NCI-H226 (cell line): ENCODE measurements at places on chromosomes 11 and 22.
A peak's percentile ranks its signal among the peaks of the same experiment; 100 is the strongest.

DNA sequence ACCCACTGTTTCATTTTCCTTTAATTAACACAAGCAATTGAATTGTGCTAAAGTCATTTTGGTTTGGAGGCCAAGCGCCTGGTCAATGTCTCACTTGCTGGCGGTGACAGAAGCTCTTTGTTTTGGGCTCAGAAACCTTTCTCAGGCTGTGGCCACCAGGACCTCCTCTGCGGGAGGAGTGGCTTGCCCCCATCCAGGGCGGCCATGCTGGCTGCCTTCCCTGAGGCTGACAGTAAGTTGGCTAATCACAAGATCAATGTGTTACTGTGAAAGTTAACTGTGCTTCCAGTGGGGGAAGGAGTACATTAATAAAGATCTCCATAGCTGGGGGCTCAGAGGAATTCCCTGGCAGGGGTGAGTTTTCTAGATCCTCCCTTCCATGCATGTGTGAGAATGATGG is 1074.5 kb downstream of the NTM start:
- no peak for DNase-seq

GRCh38 chr22:19852177-19852781 is 2.4 kb downstream of the GNB1L start:
- no peak for DNase-seq

GRCh38 chr22:37260155-37260795 is 16.2 kb upstream of the RAC2 start:
- no peak for DNase-seq

- DNase-seq = peak; percentile 29
Measured at GRCh38 chr22:39170825-39171622, 18.5 kb upstream of the CBX7 start.

DNA sequence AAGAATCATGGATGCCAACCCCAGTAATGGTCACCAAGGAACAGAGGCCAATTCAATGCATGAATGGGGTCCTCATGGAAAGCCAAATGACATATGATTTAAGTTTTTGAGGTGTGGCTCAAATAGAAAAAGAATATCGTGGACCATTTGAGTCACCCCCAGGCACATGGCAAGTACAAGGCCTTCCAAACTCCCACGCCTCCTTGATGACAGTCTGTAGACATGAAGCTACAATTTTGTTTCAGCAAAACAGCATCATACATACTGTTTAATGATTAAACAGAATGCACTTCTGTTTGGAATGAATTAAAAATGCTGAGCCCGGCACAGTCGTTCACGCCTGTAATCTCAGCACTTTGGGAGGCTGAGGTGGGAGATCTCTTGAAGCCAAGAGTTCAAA is 7.4 kb downstream of the FADD start:
- DNase-seq = no peak

- no peak for DNase-seq
Measured at GRCh38 chr11:33630936-33631748, 69.5 kb downstream of the C11orf91 start.

DNA sequence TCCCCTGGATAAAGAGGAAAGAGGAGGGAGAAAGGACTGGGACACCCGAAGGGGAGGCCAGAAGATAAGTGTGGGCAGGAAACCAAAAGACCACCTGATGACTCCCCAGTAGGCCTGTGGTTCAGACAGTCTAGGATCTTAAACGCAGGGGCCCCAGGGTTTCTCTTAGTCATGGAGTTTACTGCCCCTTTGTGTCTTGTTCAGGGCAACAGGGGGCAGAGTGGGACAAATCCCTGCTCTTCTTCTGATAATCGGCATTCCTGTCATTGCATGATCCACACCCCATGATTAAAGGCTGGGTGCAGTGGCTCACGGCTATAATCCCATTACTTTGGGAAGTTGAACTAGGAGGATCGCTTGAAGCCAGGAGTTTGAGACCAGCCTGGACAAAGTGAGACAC is 4.7 kb upstream of the TMPRSS13 start:
- no peak for DNase-seq

DNA sequence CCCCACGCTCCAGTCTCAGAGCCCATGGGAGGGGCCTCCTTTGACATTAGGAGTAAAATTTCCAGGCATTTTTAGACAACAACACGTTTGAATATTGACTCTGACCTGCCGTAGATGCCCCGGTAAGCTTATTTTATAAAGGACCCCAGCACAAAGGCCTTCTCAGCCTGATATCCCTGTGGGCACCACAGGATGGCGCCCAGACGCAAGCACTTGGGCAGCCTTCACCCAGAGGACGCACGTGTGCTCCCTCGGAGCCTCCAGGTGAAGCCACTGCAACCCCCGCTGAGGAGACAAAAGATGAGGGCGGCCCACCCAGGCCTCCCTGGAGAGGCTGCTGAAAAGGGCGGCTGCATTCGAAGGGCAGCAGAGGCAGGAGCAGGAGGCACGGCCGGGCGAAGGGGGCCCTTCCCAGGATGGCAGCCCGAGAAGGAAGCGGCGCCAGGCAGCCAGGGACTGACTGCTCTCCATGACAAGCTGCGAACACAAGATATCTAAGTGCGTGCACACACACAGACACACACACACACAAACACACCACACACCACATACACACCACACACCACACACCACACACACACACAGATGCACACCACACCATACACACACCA is 15.2 kb upstream of the TH start:
- DNase-seq = no peak

- DNase-seq = no peak
Measured at GRCh38 chr22:21694795-21695429, 29.1 kb downstream of the PPIL2 start.

DNA sequence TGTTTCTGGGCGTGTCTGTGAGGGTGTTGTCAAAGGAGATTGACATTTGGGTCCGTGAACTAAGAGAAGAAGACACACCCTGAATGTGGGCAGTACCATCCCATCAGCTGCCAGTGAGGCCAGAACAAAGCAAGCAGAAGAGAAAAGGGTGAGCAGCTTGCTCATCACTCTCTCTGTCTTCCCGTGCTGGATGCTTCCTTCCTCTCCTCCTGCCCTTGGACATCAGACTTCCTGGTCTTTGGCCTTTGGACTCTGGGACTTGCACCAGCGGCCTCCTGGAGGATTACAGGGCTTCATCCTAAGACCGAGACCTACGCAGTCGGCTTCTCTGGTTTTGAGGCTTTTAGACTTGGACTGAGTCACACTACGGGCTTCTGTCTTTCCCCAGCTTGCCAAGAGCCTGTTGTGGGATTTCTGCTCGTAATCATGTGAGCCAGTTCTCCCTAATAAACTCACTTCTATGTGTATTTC is 18.8 kb downstream of the APOL2 start:
- DNase-seq = no peak

DNA sequence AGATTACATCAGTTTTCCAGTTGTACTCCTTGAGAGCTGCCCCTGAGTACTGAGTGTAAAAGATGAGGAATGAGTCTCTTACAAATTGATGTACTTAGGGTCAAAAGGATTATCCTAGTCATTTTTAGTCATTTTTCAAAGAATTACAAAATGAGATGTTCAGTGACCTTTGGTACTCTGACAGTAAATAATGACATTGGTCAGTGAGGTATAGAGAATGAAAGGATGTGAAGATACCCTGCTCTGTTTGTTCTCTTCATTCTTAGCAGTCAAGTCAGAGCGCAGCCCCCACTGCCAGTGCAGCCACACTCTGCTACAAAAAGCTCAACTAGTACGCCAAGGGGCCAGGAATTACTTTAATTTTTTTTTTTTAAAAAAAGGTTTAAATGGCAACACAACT is 4.1 kb upstream of the ESAM start:
- DNase-seq = no peak

DNA sequence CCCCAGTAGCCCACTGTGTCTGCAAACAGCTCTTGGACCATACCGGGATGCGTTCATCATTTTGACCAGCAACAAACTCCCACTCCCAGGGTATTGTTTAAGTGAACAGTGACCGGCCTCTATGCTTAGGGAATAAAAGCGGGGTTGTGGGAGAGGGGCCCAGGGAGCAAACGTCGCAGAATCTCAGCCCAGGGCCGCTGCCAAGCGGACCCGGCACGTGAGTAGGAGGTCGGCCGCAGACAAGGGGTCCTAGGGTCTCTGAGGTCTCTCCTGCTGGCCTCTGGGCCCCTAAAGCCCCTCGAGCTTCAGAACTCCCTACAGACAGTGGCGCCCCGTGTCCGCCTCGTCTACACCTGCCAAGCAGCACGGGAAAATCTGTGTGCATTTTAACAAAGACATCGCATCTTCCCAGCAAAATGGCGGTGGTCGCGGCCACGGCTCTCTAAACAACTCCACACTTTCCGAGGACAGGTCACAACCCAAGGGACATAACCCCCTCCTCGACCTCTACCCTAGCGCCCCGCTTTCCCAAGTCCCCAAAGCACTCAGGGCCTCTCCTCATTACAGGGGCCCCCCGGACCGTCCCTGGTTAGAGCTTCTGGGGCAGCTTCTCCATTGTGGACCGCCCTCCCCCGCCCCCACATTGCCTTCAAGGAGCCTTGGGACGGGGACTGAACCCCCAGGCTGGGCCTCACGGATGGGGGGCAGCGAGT is 3.9 kb upstream of the GCAT start:
- no peak for DNase-seq

- no peak for DNase-seq
Measured at GRCh38 chr22:19936513-19936912, 5.1 kb upstream of the COMT start.

GRCh38 chr11:130381317-130381716 is 47.1 kb downstream of the ADAMTS8 start:
- DNase-seq = no peak

- DNase-seq = peak; percentile 72
Measured at GRCh38 chr11:3340025-3340424, 38.9 kb downstream of the ZNF195 start.

- peak; percentile 94 for DNase-seq
Measured at GRCh38 chr11:34302046-34302921, 55.5 kb downstream of the ABTB2 start.

- no peak for DNase-seq
Measured at GRCh38 chr22:31179345-31179744, 19.4 kb downstream of the RNF185 start.

- no peak for DNase-seq
Measured at GRCh38 chr11:45885921-45886721, 670 bp downstream of the MAPK8IP1 start.

DNA sequence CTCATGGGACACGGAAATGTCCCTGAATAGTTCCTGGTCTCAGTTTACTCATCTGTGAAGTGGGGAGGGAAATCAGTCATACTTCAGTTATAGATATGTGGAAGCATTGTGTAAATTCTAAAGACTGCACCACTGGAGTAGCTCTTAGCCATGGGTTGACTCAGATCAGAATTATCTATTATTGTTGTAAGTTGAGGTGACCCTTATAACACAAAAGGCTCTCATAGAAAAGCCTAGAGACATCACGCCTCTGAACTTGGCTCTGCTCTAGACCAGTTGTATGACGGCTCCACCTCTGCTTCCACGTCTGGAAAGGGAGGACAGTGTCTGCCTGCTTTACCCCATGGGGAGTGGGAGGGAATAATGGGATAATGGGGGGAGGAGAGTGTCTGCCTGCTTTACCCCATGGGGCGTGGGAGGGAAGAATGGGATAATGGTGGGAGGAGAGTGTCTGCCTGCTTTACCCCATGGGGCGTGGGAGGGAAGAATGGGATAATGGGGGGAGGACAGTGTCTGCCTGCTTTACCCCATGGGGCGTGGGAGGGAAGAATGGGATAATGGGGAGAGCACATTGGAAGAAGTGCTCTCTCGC is 98.2 kb downstream of the AMOTL1 start:
- DNase-seq = no peak

- DNase-seq = no peak
Measured at GRCh38 chr11:130940706-130941105, 24.4 kb upstream of the SNX19 start.

- DNase-seq = no peak
Measured at GRCh38 chr11:119149018-119149785, at the start of gene ABCG4. ABCG4 (plus strand) TSS chr11:119149052; CDS start chr11:119149966, 914 bp downstream.

DNA sequence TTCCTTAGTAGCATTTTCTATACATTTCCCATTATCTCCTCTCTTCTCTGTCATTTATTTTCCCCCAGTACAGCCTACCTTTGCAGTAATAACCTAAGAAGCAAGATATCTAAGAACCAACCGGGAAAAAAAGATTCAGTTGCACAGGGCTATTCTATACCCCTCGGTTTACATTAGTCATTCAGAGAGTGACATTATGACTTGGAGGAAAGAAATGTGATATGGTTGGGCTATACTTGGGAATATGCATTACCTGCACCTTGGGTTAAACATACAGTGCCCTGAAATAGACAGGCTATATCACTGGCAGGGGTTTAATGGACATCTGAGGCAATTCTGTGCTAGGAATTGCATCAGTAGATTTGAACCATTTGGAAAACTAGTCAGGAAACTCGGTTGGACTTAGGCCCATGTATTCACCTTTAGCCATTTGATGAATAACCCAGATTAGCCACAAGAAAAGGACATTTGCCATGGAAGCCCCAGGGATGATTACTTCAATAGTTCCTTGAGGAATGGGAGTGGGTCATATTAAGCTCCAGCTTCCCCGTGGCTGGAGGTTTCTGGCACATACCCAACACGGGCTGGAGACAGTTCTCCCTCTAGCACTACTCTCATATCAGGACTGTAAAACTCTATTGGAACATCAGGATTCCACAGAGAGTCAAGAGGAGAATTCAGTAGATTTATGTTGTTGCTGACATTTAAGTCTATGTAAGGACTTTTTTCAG is 973.2 kb downstream of the NTM start:
- no peak for DNase-seq

- DNase-seq = no peak
Measured at GRCh38 chr11:121369366-121369765, 76.8 kb downstream of the SC5D start.

- DNase-seq = peak; percentile 83
Measured at GRCh38 chr11:95925011-95925410, 1.1 kb upstream of the MTMR2 start.

- no peak for DNase-seq
Measured at GRCh38 chr11:37632748-37633147, 1034.7 kb upstream of the RAG2 start.

GRCh38 chr22:30884211-30885000 is 84.2 kb downstream of the MORC2 start:
- DNase-seq = no peak

- peak; percentile 35 for DNase-seq
Measured at GRCh38 chr11:67538306-67538705, 15.1 kb upstream of the CABP2 start.
